ENCODE measurements at places on chromosomes 6 and 20.
A peak's percentile ranks its signal among the peaks of the same experiment; 100 is the strongest.

DNA sequence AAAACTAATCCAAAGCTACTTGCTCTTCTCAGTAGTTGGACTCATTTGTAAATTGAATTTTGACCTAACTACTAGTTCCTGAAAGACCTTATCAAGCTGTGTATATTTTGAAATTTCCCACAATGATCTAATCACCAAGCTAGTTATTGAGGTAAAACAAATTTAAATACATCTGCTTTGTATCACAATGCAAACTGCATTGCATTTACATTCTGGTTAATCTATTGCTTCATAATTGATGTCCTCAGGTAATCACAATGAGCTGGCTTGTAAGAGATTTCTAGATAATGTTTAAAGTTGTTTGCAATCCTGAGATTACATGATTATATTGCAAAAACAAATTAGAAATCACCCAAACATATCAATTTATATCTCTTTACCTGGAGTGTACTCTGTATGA is 848.8 kb downstream of the HACE1 start:
- no peak for DNase-seq

DNA sequence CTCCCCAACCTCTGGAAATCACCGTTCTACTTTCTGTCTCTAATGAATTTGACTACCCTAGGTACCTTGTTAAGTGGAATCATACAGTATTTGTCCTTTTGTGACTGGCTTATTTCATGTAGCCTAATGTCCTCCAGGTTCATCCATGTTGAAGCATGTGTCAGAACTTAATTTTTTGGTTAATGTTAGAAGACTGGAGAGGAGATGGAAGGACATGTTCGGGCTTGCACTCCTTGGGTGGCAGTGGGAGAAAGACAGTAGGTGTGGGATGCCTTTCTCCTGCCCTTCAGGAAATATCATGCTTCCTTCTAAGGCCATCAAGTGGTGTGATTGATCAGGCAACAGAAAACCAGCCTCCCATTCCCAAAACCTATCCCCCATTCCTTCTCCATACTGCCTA is 61.1 kb upstream of the RNF144B start:
- DNase-seq: no peak

GRCh38 chr20:60494476-60494875 is 536.3 kb downstream of the CDH26 start:
- no peak for DNase-seq

GRCh38 chr20:37797669-37798175 is 103.9 kb downstream of the CTNNBL1 start:
- DNase-seq: no peak

- DNase-seq: no peak
Measured at GRCh38 chr20:618980-619379, 8.9 kb upstream of the TCF15 start.

DNA sequence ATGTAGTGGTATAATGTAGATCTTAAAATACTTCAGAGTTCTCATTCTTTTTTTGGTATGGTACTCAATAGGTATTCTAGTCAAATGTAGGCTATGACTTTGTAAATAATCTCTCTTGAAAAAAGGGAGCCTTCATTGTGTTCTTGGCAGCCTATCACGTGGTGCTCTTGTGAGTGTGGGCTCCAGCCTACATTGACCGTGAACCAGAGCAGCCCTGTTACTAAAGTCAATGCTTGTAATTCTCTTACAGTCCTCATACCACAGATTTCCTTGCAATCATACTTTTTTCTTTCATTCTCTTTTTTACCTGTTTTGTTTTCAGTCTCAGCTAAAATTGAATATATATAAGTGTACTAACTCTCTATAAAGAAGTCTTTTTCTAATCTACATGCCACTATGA is 31.1 kb downstream of the ARID1B start:
- DNase-seq: no peak

- DNase-seq: no peak
Measured at GRCh38 chr6:88843040-88843439, 120.4 kb downstream of the RNGTT start.

- DNase-seq: no peak
Measured at GRCh38 chr6:163354761-163355425, 59.6 kb upstream of the QKI start.

DNA sequence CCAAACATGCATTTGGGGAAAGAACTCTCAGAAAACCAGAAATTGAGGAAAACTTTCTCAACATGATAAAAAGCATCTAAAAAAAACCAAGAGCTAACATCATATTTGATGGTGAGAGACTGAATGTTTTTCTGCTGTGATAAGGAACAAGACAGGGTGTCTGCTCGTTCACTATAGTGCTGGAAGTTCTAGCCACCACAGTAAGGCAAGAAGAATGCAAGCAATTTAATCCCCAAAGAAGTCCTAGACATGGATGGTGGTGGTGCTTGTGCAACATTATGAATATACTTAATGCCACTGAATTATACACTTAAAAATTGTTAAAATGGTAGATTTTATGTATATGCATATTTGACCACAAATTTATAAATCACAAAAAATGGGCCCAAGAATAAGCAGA is 53.4 kb downstream of the LYRM2 start:
- DNase-seq: no peak

- no peak for DNase-seq
Measured at GRCh38 chr6:169487579-169488436, 214.0 kb downstream of the WDR27 start.

DNA sequence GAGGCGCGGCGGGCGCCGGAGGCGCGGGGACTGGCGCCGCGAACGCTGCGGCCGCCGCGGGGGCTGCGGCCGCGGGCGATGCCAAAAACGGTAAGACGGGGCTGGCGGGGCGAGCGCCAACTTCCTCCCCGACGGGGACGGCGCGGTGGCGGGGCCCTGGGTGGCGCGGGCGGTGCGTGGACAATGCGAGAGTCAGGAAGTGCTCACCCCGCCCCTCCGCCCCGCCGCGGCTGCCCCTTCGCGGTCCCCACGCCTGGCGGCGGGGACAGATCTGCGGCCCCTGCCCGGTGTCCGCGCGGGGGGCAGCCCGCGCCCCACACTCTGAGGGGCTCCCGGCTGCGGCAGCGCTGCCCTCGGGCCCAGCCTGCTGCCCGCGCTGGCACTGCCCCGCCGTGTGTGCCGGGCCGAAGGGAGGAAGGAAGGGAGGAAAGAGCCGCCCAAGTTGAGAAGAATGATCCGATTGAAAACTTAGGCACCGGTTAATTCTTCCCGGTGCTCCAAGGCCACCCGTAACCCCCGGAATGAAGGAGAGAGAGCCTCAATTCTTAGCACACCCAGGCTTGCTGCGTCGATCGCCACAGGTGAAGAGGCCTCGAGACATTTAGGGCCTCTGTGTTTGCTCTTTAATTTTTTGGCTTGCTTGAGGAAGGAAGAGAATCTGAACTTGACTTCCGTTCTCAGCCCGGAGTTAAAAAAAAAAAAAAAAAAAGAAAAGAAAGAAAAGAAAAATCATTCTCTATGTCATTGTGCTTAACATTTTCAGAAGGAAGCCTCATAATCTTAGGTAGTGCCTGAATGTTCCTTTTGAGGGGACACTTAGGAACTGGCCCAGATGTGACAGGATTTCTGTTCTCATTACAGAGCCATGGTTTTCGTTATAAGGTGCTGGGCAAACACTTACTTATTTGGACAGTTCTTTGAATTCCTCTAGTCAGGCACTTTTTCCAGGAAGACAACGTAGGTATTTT is 982 bp downstream of the HECA start:
- DNase-seq: peak; percentile 42

DNA sequence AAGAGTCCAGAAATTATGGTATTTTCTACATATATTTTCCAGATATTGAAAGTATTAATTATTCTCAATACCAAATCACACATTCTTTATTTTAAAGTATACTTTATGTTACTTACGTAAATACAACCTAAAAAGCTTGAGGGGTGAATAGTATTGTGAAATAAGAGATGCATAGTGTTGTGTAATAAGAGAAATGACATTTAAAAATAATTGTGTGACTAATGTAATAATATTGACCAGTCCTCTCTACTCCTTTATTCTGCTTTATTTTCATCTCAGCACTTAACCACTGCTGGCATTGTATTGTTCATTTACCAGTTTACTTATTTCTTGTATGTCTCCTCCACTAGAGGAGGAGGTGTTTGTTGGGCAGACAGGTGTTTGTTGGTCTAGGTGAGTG is 135.6 kb downstream of the EYA4 start:
- DNase-seq: no peak

GRCh38 chr20:24991897-24992486 is 559 bp downstream of the APMAP start:
- DNase-seq: no peak

DNA sequence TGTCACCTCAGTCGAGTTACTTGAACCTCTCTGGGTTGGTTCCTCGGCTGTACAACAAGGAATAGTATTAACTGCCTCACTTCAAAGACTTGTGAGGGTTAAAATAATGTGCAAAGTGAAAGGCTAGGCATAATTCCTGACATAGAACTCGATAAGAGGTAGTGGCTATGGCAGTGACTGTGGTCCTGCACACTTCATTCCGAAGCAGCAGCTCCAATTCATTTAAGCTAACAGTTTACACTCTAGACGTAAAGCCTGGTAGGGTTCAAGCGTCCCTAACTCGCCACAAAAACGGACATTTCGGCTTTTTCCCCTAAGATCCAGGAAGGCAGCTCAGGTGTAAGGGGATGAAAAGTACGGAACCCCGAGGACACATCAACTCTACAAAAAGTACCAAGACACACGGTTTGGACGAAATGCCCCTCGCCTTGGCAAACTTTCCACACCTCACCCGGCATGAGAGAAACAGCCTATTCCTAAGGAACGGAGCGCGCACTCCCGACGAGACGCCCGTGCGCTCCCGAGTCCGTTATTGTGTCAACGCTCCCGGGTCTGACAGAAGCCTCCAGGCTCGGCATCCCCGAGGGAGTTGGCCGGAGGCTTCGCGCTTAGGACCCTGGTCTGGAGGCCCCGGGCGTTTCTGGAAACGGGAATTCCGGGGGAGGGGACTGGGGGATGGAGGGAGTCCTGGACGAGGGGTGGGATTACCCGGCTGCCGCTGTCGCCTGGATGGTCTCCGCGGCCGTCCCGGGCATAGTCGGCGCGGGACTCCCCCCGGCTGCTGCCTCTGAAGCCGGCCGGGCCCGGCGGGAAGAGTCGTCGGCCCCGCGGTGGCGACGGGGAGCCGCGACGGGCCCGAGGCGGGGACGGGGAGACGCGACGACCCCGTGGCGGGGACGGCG is 937 bp downstream of the ZNF318 start:
- DNase-seq: no peak

DNA sequence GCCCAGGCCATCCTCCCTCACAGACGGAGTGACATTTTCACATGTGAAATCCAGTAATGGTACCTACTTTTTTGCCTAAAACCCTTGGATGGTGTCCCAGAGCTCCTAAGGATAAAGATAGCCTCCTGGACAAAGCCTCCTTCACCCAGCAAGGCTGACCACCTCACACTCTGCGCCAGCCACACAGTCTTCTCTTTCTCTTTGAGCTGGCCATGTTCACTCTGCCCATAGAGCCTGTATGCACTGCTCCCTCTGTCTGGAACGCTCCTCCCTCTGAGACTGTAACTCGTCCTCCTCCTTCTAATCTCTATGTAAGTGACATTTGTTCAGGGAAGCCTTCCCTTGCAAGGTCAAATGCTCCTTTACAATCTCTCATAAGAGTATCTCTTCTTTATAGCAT is 14.6 kb downstream of the TMEM151B start:
- DNase-seq: no peak

DNA sequence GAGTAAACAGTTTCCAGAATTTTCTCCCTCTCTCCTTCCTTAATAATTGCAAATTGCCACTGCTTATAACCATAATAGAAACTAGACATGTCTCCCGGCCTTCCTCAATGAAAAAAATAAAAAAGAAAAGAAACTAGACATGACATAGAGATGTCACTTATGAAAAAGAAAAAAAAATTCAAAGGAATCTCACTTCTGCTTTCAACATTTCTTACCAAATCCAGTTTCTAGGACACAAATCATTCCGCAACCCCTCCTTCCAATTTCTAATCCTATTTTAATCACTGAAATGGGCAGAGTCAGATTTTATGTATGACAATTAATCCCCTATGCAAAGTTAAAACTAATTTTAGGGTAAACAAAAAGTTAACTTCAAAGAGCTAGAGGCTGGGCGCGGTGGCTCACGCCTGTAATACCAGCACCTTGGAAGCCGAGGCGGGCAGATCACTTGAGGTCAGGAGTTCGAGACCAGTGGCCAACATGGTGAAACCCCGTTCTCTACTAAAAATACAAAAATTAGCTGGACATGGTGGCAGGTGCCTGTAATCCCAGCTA is 40.1 kb upstream of the EEF1A1 start:
- DNase-seq: no peak

DNA sequence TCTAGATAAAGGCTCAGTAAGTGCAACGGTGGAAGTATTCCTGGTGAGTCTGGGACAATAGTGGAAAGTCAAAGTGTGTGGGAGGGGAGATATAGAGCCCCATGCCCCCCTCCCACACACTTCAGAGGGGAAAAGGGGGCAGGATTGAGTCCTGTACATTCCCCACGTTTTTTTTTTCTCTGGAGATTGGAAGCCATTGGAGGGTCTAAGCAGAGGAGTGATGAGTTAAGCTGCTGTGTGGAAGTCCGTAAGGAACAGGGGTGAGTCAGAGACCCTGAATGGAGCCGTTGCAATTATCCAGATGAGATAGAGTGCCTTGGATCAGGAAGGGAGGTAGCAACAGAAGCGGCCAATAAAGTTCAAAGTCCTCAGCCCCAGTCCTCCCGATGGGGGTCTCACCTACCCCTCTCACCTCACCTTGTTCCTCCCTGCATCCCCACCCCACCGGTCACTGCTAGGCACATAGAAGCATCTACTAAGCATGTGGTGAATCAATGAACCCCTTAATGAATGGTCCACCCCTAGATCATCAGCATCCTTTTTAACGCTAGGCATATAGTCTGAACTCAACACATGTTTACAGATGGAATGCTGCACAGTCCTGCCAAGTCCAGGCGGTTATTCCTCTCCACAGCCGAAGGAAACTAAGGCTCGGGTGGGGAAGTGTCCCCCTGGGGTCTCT is 662 bp upstream of the SLC9A8 start:
- DNase-seq: no peak

DNA sequence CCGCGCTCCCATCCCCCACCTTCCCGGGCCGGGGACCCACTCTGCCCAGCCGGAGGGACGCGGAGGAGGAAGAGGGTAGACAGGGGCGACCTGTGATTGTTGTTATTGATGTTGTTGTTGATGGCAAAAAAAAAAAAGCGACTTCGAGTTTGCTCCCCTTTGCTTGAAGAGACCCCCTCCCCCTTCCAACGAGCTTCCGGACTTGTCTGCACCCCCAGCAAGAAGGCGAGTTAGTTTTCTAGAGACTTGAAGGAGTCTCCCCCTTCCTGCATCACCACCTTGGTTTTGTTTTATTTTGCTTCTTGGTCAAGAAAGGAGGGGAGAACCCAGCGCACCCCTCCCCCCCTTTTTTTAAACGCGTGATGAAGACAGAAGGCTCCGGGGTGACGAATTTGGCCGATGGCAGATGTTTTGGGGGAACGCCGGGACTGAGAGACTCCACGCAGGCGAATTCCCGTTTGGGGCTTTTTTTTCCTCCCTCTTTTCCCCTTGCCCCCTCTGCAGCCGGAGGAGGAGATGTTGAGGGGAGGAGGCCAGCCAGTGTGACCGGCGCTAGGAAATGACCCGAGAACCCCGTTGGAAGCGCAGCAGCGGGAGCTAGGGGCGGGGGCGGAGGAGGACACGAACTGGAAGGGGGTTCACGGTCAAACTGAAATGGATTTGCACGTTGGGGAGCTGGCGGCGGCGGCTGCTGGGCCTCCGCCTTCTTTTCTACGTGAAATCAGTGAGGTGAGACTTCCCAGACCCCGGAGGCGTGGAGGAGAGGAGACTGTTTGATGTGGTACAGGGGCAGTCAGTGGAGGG is 2.8 kb downstream of the SOX4 start:
- DNase-seq: peak; percentile 5
